Fibroblast of skin of back (primary cell): ENCODE measurements at places on chromosomes 12 and 14.

GRCh38 chr14:52650774-52651173 is 44.6 kb downstream of the ERO1A start:
- DNase-seq, result peak; percentile 1

DNA sequence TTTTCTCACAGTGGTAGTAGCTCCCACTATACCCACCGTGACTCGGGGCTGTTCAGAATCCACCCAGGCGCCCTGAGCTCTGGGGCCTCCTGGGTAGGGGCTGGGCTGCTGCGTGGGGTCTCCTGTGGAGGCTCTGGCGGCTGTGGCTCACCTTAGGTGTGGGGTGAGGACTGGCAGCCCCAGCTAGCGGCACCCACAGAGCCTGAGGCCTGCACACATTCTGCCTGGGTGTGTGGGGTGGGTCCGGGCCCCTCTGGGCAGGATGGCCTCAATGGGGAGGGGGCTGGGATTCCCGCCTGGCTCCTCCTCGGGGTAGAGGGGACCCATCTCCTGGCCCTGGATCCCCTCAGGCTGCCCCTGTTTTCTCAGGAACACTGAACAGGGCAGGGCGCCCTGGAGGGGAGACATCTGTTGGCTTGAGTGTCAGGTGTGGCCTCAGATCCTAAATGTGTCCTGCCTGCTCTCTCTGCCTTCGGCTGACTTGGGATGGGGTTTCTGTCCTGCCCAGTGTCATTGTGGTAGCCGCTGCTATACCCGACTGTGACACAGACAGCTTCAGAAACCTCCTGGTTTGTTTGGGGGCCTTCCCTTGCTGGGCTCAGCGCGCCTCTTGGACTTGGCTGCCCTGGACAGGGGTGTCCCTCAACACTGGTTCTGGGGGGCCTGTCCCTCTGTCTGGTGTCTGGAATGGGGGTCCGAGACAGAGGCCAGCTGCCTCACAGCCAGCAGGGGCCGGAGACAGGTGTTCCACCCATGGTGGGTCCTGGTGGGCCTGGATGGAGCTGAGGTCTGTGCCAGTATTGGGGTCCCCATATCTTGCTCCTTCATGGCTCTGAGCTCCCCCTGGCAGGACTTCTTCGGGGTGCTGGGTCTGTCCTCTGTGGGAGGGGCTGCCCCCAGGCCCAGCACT is 354.9 kb downstream of the TMEM121 start:
- no peak for DNase-seq

GRCh38 chr12:4282103-4282891 is 8.7 kb downstream of the CCND2 start:
- DNase-seq, result no peak

- peak; percentile 25 for DNase-seq
Observed at GRCh38 chr14:81247271-81247766, 26.6 kb upstream of the GTF2A1 start.

DNA sequence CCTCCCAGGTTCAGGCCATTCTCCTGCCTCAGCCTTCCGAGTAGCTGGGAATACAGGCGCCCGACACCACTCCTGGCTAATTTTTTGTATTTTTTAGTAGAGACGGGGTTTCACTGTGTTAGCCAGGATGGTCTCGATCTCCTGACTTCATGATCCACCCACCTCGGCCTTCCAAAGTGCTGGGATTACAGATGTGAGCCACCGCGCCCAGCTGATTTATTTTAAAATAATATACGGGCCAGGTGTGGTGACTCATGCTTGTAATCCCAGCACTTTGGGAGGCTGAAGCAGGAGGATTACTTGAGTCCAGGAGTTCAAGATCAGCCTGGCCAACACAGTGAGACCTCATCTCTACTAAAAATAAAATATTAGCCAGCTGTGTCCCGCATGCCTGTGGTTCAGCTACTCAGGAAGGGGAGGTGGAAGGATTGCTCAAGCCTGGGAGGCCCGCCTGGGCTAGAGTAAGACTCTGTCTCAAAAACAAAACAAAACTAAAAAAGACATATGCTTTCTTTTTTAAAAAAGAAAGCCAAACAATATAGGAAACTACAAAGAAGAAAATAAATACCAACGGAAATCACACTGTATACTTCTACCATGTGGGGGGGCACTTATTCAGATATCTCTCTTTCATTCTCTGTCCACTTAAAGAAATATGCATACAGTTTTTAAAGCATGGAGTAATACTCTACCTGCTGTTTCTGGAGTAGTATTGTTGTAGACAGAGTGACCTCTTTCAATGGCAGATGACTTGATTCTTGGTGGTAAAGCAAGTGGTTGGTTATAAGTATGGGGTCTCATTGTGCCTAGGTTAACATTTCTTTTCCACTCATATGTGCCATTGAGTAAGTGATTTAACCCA is 930 bp upstream of the MIA2 start:
- DNase-seq, result peak; percentile 65

DNA sequence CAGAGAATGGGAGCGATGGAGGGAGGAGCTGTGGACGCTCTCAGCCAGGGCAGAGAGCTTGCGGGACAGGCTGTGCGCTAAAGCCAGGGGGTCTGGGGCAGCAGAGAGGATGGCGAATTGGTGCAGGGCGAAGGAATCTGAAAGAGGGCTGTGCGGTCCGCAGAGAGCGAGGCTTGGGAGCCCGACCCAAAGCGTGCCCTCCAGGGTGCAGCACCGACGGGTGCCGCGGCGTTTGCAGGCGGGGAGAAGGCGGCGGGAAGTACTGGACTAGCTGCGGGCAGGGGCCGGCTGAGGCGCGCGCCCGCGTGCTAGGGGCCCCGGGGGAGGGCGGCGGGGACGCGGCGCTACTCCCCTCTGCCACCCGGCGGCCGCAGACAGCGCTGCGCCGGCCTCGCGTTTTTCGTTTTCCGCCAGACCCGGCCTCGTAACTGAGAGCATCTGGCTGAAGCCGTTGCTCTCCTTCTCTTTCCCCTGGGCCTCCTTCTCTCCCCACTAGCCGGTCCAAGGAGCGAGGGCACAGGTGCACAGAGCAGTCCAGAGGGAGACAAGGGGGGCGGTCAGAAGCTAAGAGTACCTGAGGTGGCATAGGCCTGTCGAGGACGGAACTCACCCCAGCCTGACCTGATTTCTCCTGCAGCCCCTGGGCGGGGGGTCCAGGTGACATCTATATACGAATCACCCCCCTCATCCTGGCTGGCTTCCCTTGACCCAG is 24.9 kb downstream of the SLC6A12 start:
- DNase-seq, result peak; percentile 58

- peak; percentile 84 for DNase-seq
Observed at GRCh38 chr12:101793401-101793800, 37.4 kb downstream of the GNPTAB start.

DNA sequence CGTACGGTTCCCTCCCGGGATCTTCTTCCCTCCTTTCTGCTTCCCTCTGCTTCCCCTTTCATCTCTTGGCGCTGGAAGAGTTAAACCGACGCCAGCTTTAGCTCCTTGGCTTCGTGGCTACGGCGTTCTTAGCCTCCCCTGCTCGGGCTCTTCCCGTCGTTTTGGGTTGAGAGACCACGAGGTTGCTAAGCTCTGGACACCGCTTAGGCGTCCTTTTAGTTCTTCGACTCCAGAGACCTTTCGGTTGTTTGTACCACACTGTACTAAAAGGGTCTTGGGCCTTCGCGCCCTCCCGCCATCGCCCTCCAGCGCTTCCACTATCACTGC is 545 bp downstream of the CPSF2 start:
- DNase-seq, result peak; percentile 42

- no peak for DNase-seq
Observed at GRCh38 chr14:78048120-78048519, 122.1 kb upstream of the NRXN3 start.

DNA sequence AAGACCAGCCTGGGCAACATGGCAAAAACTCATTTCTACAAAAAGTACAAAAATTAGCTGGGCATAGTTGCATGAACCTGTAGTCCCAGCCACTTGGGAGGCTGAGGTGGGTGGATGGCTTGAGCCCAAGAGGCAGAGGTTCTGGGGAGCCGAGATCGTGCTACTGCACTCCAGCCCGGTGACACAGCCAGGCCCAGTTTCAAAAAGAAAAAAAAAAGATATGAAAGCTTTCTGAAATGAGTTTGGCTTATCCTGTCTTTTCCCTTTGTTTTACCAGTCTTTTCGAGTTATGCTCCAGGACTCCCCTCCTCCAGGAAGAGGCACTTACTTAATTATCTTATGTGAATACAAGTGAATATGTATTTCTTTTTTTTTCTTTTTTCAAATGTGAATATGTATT is 3.2 kb downstream of the BBOF1 start:
- DNase-seq, result no peak

GRCh38 chr12:6378709-6379472 is 3.5 kb upstream of the SCNN1A start:
- no peak for DNase-seq

DNA sequence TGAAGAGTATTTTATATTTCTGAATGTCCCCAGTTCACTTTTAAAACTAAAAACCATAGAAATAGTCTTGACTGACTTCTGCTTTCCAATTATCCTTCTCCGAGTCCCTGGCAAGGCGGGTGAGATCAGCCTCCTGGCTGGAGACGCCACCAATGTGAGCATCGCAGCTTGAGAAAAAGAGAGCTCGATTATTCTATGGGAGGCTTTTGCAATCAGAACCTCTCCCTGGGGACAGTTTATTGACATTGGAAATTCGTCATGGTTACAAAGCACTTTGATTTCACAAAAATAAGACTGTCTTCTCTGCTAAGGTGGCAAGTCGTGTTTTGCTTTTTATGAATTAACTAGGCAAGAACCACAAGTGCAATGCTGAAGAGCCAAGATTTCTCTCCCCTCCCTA is 23.6 kb upstream of the GPHB5 start:
- DNase-seq, result peak; percentile 12

- no peak for DNase-seq
Observed at GRCh38 chr14:20802341-20803084, at the start of gene RNASE1. Gene RNASE1, minus strand, starts transcription at chr14:20802844. Its CDS starts 776 bp downstream, at chr14:20802068.

- DNase-seq, result peak; percentile 82
Observed at GRCh38 chr12:105775343-105775742, 363.4 kb downstream of the NUAK1 start.

DNA sequence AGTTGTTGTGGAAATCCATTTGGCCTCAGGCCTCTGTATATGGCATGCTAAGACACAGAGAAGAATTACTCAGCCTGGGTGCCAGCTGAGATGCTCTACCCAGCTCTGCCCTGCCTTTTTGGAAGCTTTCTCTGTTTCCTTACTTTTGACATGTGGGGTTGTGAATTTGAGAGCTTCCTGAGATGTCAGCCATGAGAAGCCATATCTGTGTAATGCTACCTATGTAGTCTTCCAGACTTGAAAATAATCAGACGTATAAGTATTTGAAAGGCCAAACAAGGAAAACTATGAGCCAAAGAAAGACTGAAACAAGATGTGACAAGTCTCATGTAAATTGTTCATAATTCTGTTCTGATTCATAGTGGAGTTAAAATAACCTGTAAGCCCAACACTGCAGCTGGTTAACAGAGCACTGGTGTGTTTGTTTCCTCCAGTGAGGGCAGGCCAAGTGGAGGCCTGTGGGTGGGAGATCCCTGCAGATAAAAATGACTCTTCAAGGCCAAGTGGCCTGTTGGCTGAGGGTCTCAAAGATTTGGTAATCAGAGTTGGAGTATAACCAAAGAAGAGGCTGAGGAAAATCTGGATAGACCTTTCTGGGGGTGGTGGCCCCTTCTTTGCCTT is 94.0 kb downstream of the TMX1 start:
- DNase-seq, result no peak

DNA sequence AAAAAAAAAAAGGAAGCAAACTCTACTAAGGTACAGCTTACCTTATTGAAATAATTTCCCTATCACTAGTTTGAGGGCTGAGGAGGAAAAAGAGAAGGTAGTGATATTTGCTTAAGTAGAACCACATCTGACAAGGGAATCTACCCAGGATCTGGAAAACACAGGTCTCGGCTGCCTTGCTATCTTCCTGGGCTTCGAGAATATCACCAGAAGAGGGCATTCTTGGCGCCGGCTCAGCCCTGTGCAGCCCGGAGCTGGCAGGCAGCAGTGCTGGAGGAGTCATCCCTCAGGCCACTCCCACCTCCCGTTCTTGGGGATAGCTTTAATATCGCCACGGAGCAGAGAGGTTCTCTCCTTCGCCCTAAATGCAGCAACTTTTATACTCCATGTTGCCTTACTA is 1181.2 kb downstream of the VRK1 start:
- DNase-seq, result peak; percentile 77

GRCh38 chr12:75660805-75661404 is 149.5 kb upstream of the KRR1 start:
- DNase-seq, result peak; percentile 75

GRCh38 chr14:96274543-96274942 is 18.5 kb downstream of the BDKRB1 start:
- DNase-seq, result peak; percentile 70

- no peak for DNase-seq
Observed at GRCh38 chr12:104643819-104644669, 187.3 kb downstream of the CHST11 start.

DNA sequence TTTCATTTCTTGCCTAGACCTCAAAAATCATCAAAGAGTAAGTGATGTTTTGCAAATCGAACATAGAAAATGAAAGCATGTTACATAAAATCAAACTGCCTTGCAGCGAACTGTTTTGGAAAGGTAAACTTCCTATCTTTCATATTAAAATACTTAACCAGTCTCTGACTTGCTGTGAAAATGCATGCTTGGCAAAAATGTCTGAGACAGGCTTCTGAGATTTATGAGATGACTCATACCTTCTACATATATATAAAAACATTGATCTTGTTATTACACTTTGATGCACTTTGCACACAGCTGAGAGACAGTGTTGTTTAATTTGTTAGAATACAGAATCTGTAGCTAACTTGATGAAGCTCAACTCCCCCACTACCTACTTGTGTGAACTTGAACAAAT is 179.1 kb downstream of the KITLG start:
- DNase-seq, result peak; percentile 70

DNA sequence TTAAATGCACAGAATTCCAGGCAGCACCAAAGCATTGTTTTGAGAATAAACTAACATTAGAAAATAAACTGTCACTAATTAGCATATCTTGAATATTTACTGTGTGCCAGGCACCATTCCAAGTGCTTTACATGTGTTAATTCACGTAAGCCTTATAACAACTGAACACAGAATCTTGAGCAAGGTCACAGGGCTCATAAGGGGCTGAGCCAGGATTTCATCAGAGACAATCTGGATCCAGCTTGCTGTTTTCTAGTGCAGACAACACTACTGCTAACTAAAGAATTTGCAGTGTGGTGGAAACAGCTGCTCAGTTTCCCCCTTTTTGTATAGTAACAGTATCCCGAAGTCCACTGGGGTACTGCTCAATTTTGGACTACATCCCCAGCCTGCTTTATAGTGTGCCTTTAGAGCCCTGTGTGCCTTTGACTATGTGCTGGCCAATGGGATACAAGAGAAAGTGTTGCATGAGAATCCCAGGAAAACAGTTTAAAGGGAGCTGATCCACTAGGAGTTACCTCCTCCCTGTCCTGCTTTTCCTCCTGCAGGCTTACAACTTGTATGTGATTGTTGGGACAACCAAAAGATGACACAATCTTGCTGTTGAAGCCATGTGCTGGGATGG is 36.0 kb upstream of the RMST start:
- no peak for DNase-seq

DNA sequence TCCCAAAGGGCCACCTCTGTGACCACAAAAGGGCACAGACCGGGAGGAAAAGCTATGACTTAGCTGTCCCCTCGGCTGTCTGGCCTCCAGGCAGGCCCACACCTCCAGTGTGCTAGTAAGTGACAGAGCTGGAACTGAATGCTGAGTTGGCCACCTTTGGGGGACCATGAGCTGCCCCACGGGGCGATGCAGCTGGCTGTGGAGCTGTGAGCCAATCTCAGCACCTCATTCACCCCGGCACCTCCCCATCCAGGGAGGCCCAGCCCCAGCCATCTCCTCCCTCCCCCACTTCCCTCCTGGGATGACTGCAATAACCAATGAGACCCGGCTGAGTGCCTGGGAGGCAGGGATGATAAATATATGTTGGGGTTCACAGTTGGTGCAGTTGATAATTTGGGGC is 12.2 kb upstream of the TESC start:
- no peak for DNase-seq

GRCh38 chr14:90979515-90979914 is 80.9 kb downstream of the RPS6KA5 start:
- no peak for DNase-seq
